Islet precursor cell (in vitro differentiated cells): ENCODE measurements at places on chromosomes 7 and 10.

GRCh38 chr7:142711746-142712616 lies 37.3 kb upstream of the PRSS1 start:
- no peak for DNase-seq

DNA sequence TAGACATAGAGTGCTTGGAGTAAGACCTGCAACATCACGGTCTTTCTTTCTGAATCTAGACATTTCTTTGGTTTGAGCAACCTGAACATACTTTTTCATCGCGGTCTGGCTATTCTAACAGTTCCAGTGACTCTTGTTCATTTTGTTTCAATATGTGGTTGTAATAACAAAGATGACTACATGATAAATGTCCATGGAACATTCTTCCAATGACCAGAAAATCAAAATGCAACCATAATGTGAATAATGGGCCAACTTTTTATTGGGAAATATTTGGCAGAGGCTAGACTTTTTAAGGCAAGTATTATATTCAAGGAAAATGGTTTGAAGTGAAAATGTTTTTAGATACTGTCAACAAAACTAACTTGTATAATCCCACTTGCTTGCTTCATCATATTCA lies 282.5 kb downstream of the INHBA start:
- DNase-seq = no peak

- DNase-seq = no peak
These were observed 258.0 kb downstream of the TNS3 start for GRCh38 chr7:47323904-47324303.

DNA sequence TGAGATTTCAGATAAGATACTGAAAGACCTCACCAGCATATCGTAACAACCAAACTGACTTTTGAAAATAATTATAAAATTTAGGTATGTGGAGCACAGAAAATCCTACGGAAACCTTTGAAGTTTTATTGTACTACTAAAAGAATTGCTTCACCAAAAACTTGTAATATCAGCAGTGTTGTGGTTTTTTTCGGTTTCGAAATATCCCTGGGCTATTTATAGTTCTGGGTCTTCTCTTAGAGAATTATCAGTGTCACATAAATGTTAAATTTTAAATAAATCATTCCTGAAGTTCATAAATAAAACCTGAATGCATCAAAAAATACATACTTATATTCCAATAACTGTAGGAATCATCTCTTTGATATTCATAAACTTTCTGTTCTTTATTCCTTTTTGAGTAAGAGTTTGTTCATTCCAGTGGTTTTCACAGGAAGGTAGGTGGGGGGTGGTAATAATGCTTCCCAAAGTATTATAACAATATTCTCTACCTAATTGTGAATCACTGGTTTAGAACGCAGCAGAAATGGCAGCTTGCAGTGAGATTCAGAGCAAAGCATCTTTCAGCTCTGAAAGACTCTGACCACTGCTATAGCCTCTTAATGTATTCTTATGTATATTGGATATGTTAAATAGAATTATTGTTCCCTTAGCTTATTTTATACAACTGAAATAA lies 60.2 kb downstream of the ZNF277 start:
- no peak for DNase-seq

DNA sequence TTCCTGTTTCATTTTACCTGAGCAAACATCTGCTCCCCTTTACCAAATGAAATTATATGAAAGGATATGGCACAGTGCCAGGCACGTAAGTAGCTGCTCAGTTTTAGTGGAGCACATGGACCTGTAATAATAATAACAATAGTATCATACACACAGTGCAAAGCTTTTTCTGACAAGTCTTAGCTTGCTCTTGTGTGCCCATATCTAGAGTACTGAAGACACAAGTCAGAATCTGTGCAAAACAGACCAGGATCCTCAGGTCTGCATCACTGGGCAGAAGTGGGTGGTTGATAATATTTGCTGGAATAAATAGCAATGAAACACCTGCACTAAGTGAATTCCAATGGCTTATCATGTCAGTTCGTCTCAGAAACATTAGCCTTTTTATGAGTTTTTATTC lies 85.5 kb upstream of the DKK1 start:
- DNase-seq = no peak

GRCh38 chr7:153524070-153524601 lies 528.1 kb upstream of the DPP6 start:
- DNase-seq = peak; percentile 77

- DNase-seq = no peak
These were observed 216.4 kb downstream of the CXCL12 start for GRCh38 chr10:44168478-44168877.

DNA sequence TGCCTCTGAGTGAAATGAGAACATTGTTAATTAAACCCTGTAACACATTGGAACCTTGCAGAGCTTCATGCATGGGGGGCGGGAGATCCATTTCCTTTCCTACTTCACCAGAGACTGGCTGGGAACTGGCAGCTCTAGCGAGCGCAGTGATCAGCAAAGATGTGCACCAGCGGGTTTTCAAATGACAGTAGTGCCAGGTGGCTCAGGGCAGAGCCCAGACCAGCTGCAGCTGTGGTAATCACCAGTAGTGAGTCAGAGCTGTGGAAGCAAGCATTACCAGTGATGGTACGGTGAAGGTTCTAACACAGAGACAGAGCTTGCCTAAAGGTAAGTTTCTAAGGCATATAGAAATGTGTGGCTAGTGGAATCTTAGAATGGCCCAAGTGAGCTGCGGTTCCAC lies 1009.7 kb upstream of the CELF2 start:
- DNase-seq = no peak
